ENCODE measurements at places on chromosomes 12 and 14. TPM values are rescaled to one million over a fixed set of nuclear protein-coding genes. Genes with fewer than 3 reads are reported as not detected.

Gene RASSF8
- total RNA-seq, result 9.0 TPM

Gene KLRC2
- 14.1 TPM for total RNA-seq

Gene SELPLG
- 91.7 TPM for total RNA-seq

Gene PTPRO
- 5.6 TPM for total RNA-seq

Gene KRT2
- 0.26 TPM for total RNA-seq

Gene GDF3
- total RNA-seq, result 1.1 TPM

Gene PTHLH
- 2.2 TPM for total RNA-seq

Gene AHNAK2
- 0.43 TPM for total RNA-seq

Gene FBXL14
- 21.1 TPM for total RNA-seq

Gene COPZ1
- total RNA-seq, result 80.8 TPM

Gene KLRB1
- total RNA-seq, result 17.3 TPM

Gene HEATR5A
- total RNA-seq, result 22.1 TPM

Gene ASCL1
- total RNA-seq, result not detected

Gene SAMD15
- 0.84 TPM for total RNA-seq

Gene TMPO
- total RNA-seq, result 150 TPM

Gene MUCL1
- not detected for total RNA-seq

Measured in spleen (tissue), 13 donors.